Activated CD8-positive, alpha-beta T cell treated with anti-CD3 and anti-CD28 coated beads for 36 hours (primary cell): ENCODE measurements at places on chromosomes 1 and 21. TPM values are rescaled to one million over a fixed set of nuclear protein-coding genes. Genes with fewer than 3 reads are reported as not detected.

DNA sequence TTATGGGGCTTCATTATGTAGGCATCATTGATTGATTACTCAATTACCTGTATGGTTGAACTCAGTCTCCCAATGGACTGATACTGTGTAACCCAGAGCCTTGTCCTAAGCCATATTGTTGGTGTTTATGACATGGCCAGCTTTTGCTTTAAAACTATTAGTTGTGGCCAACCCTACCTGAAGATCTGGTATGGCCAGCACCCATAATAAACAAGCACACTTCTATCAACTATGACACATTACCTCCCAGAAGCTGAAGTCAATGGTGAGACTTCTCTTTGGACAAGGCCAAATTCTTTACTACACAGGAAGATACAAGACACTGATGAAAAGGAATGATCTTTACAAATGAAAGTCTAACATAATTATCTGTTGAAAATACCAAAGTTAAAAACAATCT lies 28.8 kb downstream of the MAN1A2 start:
- no peak for DNase-seq

DNA sequence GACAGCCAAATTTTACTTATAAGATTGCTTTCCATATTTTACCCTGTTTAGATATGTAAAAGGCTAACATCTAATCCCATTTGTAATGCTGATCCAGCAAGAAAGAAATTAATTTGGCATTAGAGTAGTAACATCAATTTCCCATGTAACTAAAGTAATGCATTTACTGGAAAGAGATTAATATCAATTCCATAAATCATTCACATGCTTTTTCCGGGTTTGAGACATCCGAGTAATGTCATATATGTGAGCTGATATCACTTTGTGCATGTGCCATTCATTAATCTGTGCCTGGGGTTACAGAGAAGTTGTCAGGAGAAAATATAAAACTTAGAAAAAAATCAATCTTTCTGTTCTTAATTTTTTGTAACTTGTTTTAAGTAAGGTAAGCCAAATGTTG lies 206.1 kb downstream of the AGBL4 start:
- no peak for DNase-seq

GRCh38 chr1:217867446-217867995 lies 236.4 kb downstream of the SPATA17 start:
- no peak for DNase-seq

GRCh38 chr1:76079475-76080227 lies 5.1 kb downstream of the ST6GALNAC3 start:
- DNase-seq = no peak

GRCh38 chr1:183291802-183292514 lies 105.9 kb downstream of the LAMC2 start:
- no peak for DNase-seq

GRCh38 chr1:19088717-19089442 lies 121.2 kb downstream of the UBR4 start:
- no peak for DNase-seq

DNA sequence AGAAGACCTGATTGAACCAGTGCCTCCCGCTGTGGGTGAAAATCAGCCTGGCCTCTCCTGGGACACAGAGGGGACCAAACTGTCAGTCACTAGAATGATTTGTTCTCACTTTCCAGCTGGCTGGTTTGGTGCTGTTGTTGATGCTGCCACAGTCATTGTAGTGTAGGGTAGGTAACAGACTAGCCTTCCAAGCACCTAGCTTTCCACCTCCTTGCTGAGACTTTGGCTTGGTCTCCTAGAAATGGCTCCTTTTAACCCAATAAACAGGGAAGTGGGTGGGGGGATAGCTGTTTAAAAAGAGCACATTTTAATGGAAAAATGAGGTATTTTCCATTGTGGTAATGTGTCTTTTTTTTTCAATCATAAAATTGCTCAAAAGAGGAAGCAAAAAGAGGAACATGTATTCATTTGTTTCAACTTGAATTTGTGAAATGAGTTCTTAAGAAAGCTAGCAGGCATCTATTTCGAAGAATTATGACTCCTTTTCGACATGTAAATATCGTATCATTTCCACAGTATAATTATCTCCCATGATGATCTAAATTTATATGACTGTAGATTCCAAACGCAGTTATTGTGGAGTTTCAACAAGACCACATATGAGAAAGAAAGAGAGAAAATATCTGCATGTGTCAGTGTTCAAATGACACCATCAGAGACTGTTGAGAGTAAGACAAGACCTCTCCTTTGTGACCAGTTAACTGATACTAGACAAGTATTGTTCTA lies 190.1 kb downstream of the HLX start:
- DNase-seq = peak; percentile 2

DNA sequence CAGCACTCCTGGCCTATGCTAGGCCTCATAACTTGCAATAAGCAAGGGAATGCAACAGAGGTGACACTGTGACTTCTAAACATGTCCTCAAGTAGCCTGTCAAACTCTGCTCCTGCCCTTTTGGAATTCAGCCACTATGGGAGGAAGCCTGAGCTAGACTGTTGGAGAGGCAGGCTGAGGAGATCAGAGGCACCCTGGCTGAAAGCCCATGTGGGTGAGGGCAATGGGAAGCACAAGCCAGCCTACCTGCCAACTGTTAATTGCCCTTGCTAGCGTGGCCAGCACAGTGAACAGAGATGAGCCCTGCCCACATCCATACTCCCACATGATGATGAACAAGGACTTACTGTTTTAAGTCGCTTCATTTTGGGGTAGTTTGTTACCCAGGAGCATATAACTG lies 17.7 kb downstream of the GNB1 start:
- DNase-seq = no peak

GRCh38 chr21:45017039-45017960 lies 57.1 kb upstream of the ADARB1 start:
- no peak for DNase-seq

- no peak for DNase-seq
Measured at GRCh38 chr1:55311057-55311641, 96.0 kb upstream of the USP24 start.

- no peak for DNase-seq
Measured at GRCh38 chr1:84496498-84496897, 9.7 kb upstream of the SPATA1 start.

OR2T1 gene
- total RNA-seq = not detected

DCAF6 gene
- total RNA-seq = 22.6 TPM

KCNK1 gene
- total RNA-seq = not detected

SPAG17 gene
- not detected for total RNA-seq

NPHS2 gene
- not detected for total RNA-seq

CLEC20A gene
- total RNA-seq = not detected

FAM72D gene
- total RNA-seq = 23.2 TPM

RGL1 gene
- total RNA-seq = 1.2 TPM

LRRC42 gene
- 29.6 TPM for total RNA-seq

SELENBP1 gene
- total RNA-seq = not detected

BNIPL gene
- total RNA-seq = 0.54 TPM
